ENCODE measurements at places on chromosomes 11 and 22.

DNA sequence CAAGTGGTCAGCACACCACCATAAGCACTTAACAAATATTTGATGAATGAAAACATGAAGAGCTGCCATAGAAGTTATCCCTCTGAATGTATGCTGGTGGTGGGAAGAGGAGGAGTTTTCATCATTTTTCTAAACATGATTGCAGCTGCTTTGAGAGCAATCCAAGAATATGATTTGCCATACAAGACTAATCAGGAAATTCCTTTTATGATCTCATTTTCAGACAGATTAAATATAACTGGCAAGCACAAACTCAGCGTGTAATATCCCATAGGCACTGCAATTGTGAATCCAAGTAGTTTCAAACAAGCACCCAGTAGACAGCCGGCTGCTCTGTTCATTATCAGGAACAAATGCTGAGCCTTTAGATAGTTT, 505.7 kb upstream of the LUZP2 start:
- DNase-seq: no peak

GRCh38 chr22:39528681-39529486, 3.7 kb downstream of the RPS19BP1 start:
- DNase-seq: peak; percentile 90

DNA sequence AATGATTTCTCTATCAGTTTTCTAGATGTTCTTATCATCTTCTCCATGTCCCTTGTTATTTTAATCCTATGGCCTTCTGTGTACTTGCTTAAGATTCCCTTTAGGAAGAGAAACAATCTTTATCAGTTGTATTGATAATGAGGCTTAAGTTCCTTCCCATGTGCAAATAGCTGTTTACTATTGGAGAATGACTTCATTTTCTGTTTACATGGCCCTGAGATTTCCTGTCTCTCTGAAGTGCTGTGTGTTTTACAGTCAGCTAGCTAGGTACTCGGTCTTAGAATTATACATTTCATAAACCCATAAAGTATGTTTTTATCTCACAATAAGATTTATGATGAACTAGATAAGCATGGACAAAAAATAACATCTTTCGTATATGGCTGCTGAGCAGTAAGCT, 67.5 kb upstream of the CCDC179 start:
- no peak for DNase-seq

DNA sequence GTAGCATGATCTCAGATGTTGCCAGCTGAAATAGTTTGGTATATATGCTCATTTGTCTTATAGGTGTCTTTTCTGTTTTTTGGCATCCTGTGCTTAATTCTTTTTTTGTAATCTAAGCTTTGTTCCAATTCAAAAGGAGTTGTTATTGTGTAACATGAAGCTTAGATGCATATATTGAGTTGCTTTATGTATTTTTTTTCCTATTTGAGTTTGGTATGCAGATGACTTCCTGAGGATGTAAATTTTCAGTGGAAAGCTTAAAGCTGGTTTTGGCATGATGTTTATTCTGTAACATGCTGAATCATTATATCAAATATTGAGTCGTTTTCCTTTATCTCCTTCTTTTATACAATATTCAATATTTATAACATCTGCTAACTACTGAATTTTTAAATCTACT, 69.4 kb downstream of the DDX10 start:
- DNase-seq: no peak

DNA sequence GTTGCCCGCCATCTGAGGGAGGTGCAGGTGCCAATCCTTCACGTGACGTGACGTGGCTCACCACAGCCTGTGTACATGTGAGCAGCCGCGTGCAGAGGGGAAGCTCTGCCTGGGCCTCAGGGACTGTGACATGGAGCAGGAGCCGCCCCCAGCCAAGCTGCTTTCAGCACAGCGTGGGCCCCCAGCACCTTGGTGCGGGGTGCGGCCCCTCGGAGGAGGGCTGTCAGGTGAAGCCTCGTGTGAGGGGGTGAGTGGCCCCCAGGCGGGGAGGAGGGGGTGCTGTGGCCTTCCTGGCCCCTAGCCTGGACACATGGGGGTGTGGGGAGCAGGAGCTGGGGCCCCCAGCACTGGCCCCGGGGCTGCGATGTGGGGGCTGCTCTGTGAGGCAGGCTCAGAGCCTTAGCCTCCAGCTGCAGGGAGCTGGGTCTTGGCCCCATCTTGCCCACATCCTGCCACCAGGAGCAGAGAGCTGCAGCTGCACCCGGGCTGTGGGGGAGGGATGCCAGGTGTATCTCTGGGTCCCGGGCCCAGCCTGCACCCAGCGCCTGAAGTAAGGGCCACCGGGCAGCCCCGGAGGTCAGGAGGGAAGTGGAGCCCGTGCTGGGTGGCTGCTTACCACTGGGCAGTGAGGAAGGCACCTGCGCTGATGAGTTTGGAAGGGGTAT, at the start of gene ADORA2A:
Gene ADORA2A, plus strand, starts transcription at position 100 of the 665 bp plus-strand sequence. CDS start 5,806 bp downstream, outside the sequence.
- DNase-seq: peak; percentile 83

DNA sequence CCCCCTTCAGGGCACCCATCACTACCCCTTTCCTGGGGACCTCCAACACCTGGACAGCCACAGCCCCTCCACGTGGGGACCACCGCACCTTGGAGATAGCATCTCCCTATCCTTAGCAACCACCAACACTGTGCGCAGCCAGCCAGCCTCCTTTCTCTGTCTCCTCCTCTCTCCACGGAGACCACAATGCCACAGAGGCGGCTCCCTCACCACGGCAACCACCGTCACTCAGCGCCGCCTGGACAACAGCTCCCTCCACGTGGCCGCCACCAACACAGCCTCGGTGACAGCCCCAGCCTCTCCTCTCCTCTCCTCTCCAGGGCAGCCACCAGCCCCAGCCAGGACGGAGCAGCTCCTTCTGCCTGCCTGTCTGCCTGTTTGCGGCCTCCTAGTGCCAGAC, 10.5 kb downstream of the ELFN2 start:
- no peak for DNase-seq

- no peak for DNase-seq
These were observed 2.7 kb downstream of the PPFIBP2 start for GRCh38 chr11:7516475-7516874.

DNA sequence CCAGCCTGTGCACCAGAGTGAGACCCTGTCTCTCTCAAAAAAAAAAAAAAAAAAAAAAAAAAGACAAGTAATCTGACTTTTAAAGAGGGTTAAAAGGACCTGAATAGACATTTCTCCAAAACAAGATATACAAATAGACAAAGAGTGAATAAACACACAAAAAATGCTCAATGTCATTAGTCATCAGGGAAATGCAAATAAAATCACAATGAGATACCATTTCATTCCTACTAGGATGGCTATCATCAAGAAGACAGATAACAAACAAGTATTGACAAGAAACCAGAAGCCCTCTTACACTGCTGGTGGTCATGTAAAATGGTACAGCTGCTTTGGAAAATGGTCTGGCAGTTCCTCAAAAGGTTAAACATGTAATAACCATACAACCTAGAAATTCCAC, 4.1 kb downstream of the RIC3 start:
- DNase-seq: no peak

All from stimulated activated CD4-positive, alpha-beta T cell treated with anti-CD3 and anti-CD28 coated beads, Interleukin-4, amount 100 ng/mL, for 1 hour (primary cell).